ENCODE measurements at places on chromosomes 16 and 17.

GRCh38 chr17:27539794-27540317, 83.6 kb downstream of the KSR1 start:
- DNase-seq, result no peak

- no peak for DNase-seq
Measured at GRCh38 chr16:85006639-85007038, 4.7 kb downstream of the ZDHHC7 start.

GRCh38 chr17:77894126-77894956, 64.2 kb upstream of the TNRC6C start:
- no peak for DNase-seq

- DNase-seq, result no peak
Measured at GRCh38 chr17:77106874-77107358, 33.9 kb upstream of the SEC14L1 start.

DNA sequence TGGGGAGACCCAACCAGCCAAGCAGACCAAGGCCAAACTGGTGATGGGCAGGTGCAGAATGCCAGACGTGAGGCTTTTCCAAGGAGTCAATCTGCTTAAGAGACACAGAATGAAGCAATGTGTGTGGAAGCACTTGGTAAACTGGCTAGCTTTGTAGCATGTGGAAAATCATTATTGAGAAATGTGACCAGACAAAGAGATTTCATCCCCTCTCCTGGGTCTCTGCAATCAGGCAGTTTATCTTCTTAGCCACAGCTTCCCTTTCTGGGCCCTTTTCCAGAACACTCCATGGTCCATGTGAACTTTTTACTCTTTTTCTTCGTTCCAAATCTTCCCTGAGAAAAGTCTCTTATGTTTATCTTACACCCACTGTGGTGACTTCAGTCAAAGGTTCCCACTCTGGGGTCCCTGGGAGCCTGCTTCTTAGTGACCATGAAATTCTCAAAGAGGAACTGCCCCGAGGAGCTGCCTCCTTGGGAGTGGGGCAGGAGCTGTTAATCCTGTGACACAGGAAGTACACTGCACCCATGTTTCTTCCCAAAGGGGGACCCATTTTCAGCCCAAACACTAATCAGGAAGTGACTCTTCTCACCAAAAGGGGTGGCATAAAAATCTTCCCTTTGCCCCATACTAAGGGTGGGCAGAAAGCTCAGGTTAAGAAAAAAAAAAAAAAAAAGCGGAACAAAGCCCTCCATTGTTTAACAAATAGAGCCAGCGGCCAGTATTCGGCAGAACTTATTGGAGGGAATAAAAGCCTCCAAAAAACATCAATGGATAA, 346.2 kb upstream of the ASIC2 start:
- no peak for DNase-seq

GRCh38 chr16:88681709-88682451, 4.4 kb downstream of the SNAI3 start:
- DNase-seq, result no peak

All from HS-5 (cell line).